ENCODE measurements at places on chromosomes 7 and 10.

DNA sequence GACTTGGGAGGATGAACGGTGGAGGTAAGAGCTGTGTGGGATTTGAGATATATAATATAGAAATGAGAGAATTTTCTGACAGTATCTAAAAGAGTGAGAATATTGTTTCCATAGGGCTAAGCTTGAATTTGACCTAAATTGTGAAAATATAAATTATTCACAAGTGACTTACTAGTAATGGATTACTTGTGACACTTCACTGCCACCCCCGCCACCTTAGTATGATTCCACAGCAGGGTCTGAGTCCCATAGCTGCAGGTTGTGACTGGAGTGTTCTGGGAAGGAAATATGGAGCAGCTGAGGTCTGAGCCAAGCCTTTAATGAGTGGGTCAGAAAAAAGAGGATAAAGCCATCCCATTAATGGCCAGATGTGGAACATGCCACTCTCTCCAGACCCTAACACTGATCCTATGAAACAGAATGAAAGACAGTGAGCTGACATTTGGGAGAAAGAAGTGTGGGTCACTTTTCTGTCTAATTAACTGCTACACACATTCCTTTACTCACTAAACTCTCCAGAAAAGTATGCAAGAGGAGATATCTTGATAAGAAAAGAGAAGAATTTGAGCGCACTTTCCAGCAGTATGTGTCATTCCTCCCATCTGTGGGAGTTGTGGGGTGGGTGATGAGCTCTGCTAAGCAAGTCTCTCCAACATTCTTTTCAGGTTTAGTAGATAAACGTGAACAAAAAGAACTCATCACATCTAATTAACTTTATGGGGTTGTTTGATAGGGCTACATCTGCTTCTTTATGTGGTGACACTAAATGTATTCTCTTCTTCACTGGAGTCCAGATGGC is 1193.4 kb downstream of the SORCS3 start:
- no peak for DNase-seq

DNA sequence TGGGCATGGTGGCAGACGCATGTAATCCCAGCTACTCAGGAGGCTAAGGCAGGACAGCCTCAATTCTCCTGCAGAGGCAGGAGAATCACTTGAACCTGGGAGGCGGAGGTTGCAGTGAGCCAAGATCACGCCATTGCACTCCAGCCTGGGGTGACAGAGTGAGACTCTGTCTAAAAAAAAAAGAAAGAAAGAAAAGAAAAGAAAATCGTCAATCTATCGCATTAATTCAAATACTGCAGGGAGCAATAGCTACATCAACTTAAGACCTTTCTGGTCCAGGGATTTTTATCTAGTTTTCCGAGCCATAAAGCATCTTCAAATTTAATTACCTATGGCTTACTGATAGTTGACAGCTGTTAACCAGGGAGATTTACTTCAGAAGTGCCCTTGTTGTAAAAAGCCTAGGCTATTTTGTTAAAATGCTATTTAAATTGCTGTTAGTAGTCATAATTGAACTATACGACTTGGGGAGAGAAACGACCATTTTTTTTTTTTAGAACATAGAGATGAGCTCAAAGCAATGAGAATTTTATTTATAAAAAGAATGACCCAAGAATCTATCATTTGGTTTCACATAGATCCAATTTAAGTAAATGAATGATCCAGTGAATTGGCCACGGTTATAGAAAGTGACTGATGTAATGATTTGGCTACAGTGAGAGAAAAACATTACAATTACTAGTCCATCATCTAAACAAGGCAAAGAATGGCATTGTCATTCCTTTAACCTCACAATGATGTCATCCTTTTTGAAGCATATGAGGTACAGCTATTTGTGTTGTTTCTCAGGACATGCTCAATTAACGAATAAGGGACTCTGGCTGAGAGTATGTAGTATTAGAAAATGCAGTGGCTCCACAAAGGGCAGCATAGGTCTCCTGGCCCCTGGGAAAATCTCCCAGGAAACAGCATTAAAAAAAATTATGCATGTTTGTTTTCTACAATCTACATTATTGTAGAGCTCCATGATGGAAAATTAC is 85.3 kb downstream of the SEMA3C start:
- no peak for DNase-seq

GRCh38 chr7:142556740-142557139 is 192.5 kb upstream of the PRSS1 start:
- DNase-seq, result no peak

- DNase-seq, result no peak
Observed at GRCh38 chr10:70106958-70107791, 25.4 kb downstream of the AIFM2 start.

Measured in stimulated activated CD4-positive, alpha-beta T cell treated with anti-CD3 and anti-CD28 coated beads, TNF-alpha, amount 100 ng/mL, for 4 hours (primary cell).